ENCODE measurements at places on chromosomes 3 and 15.

DNA sequence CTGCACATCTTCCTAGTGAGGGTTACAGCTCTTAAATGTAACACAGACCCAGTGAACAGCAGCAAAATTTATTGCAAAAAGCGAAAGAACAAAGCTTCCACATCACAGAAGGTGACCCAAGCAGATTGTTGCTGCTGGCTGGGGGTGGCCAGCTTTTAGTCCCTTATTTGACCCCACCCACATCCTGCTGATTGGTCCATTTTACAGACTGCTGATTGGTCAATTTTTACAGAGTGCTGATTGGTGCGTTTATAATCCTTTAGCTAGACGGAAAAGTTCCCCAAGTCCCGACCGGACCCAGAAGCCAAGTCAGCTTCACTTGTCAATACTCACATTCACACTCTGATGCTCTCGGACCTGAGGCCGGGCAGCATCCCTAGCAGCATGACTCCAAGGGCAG is 154.5 kb upstream of the ATP10A start:
- no peak for DNase-seq

- DNase-seq: no peak
Measured at GRCh38 chr15:62758126-62758951, 284.2 kb upstream of the TPM1 start.

- DNase-seq: no peak
Measured at GRCh38 chr3:29745232-29745870, 464.5 kb downstream of the RBMS3 start.

GRCh38 chr3:187041362-187042307 is 97.7 kb downstream of the RPL39L start:
- DNase-seq: no peak

GRCh38 chr3:128745742-128746141 is 19.8 kb downstream of the RAB7A start:
- DNase-seq: no peak

DNA sequence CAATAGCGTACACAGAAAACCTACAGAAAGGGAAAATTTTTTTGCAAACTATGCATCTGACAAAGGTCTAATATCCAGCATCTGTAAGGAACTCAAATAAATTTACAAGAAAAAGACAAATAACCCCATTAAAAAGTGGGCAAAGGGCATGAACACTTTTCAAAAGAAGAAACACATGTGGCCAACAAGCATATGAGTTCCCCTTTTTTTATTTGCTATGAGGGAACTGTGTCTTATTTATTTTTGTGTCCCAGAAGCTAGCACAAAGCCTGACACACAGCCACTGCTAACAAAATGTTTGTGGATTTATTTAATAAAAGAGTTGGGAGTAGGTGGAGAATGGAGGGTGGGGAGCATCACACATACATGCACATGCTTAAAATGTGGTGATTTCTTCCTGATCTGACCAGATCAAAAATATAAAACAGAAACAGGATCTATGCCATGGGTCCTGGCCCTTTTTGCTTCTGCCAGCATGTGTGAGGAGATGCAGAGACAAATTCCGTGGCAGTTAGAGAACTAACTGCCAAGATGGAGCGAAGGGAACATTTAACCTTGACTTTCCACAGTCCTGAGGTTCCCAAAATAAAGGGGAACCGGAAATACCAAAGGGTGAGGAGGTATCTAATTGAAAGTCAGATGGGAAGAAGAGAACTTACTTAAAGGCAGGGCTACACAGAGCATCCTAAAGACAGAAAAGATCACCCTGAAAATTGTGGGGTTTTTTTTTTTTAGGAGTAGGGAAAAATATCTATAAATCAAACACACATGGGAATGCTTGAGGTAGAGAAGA is at the start of gene TMEM202:
TSS of gene TMEM202 (plus strand) at position 510 of the 793 bp plus-strand sequence. CDS start at position 532, 22 bp downstream.
- DNase-seq: no peak

GRCh38 chr3:147200545-147200944 is 205.8 kb downstream of the ZIC4 start:
- no peak for DNase-seq

DNA sequence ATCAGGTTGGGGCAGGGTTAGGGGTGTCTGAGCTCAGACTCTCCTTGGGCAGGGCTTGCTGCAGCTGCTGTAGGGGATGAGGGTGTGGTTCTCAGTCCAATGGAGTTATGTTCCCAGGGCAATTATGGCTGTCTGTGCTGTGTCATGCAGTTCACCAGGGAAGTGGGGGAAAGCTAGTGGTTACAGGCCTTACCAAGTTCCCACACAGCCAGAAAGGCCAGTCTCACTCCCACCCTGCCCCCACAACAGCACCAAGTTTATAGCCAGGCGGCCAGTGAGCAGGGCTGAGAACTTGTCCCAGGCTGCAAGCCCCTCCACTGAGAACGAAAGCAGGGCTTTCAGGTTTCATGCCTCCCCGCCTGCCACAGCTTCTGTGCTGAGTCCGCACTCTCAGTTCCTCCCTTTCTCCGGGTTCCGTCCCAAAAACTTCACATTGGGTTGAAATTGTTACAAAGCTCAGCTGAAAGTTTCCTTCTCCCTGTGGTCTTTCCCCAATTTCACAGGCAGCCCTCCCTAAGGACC is 19.6 kb upstream of the CPOX start:
- no peak for DNase-seq

- DNase-seq: no peak
Measured at GRCh38 chr3:45275006-45275704, 49.1 kb upstream of the TMEM158 start.

- no peak for DNase-seq
Measured at GRCh38 chr15:85388566-85389305, 8.3 kb downstream of the AKAP13 start.

GRCh38 chr3:17845026-17845812 is 102.8 kb upstream of the TBC1D5 start:
- no peak for DNase-seq

DNA sequence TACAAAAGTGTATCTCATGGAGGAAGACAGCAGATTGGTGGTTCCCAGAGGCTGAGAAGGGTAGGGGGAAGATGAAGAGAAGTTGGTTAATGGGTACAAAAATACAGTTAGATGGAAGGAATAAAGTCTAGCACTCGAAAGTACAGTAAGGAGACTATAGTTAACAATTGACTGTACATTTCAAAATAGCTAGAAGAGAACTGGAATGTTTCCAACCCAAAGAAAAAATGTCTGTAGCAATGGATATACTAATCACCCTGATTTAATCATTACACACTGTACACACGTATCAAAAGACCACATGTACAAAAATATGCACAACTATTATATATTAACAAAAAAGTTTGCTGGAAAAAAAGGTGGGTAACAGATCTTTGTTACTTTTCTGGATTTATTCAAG is 57.3 kb downstream of the THRB start:
- no peak for DNase-seq

- no peak for DNase-seq
Measured at GRCh38 chr3:23452408-23452807, 249.3 kb downstream of the UBE2E2 start.

GRCh38 chr15:84909782-84910181 is 25.3 kb downstream of the SLC28A1 start:
- DNase-seq: no peak

GRCh38 chr3:64295594-64295993 is 70.3 kb upstream of the PRICKLE2 start:
- DNase-seq: no peak

DNA sequence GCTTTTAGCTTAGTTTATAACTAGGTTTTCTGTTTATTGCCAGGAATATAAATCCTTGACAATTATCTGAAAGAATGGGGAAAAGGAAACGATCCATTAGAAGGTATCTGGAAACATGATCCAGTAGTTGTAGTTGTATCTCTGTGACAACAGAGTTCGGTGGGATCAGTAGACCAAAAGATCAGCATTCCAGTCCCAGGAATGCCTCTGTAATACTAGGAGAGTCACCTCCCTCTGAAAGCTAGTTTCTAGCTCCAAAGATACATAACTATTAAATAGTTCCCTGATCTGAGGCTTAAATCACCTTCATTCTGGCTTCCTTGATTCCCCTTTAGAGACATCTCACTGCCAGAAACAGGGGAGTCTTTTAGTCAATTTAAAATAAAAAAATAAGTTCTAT is 34.1 kb downstream of the MB21D2 start:
- DNase-seq: no peak

Measured in activated CD4-positive, alpha-beta T cell treated with anti-CD3 and anti-CD28 coated beads, Interleukin-2, amount 50 U/mL, for 48 hours (primary cell).